GM23248 (cell line): ENCODE measurements at places on chromosomes 2 and 18. TPM values are rescaled to one million over a fixed set of nuclear protein-coding genes. Genes with fewer than 3 reads are reported as not detected.

Gene MAP3K2
- total RNA-seq: 39.6 and 41.0 TPM in 2 replicates

Gene RBM44
- 0.11 and 2.8 TPM in 2 replicates for total RNA-seq

DNA sequence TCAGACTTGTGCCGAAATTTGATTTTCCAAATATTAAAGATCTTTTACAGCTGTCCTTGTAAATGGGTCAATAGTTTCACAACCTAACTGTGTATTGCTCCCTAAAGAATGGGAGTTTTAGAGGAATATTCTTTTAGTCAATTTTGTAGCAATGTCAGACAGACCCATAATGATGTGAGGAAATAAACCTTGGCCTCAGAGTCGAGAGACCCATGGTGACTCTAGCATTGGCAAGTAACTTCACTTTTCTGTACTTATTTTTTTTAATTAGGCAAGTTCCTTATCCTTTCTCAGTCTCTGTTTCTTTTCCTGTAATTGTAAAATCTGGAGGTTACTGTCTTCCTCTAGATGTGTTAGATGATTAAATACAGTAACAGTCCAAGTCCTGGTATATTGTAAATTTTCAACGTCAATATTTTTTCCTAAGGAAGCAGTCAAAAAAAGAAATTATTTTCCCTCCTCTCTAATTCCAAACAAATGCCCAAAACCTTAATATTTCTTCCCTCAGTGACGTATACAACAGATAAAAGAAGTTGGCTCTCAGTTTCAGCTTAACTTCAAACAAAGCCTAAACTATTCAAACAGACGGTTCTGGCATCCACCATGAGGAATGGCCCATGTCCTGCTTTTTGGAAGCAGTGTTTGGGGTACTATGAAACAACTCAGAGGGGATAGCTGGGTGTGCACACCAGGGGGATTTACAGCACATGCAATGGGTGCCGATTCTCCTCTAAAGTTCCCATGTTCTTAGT is 466.7 kb downstream of the TNS1 start:
- DNase-seq: no peak

DNA sequence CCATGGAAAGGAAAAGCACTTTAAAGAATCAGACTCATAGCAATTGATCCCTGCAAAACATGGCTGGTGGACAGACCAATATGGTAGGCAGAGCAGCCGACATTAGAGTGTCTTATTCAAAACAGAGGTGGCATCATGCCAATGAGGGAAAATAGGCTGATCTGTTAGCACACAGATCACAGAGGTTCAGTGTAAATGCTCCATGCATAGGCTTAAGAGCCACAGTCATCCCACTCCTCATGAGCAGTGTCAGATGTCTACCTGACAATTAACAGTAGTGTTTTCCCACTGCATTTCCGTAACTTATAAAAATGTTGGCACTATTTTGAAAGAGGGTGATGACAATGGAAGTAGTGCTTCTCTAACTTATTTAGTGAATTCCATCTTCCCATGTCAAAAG is 86.7 kb downstream of the SPATS2L start:
- DNase-seq: no peak

GRCh38 chr2:202114795-202115194 is 41.7 kb downstream of the KIAA2012 start:
- no peak for DNase-seq

GRCh38 chr2:199928626-199929025 is 17.5 kb downstream of the C2orf69 start:
- DNase-seq: no peak

DNA sequence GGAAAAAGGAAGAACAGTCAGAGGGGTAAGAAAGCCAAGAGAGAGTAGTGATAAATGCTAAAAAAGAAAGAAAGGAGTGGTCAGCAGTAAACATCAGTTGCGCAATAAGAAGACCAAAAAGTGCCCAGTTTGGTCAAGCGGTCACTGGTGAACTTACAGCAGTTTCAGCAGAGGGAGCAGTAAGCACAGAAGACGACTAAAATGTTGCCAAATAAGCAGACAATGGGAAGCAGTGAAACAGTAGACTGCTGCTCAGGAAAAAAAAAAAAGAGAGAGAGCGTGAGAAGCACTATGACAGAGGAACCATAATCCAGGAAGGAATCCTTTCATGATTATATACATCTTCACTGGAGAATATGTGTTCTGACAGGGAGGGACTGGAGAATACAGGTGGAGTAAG is 45.8 kb downstream of the DNAJC10 start:
- DNase-seq: peak; percentile 50

Gene FBXO41
- total RNA-seq: 1.0 and 1.1 TPM in 2 replicates

DNA sequence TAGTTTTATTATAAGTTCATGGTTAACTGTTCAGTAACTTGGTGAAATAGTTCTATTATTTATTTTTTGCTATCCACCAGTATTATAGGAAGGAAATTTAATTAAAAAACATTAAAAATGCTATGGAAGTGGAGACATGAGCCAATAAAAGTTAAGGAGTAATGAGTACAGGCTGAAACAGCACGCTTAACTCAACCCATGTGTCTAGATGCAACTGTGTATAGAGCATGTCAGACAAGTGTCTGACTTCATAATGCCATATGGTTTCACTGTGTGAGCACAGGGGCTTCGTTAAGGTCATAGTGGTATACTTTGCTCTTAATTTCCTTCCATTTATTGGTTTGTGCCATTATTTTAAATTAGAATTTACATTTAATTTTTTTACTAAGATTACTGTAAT is 566.8 kb upstream of the NRP2 start:
- no peak for DNase-seq

Gene HOXD12
- total RNA-seq: 0.22 TPM in 1 of 2 replicates, not detected in the other

Gene FSHR
- not detected in 2 replicates for total RNA-seq

DNA sequence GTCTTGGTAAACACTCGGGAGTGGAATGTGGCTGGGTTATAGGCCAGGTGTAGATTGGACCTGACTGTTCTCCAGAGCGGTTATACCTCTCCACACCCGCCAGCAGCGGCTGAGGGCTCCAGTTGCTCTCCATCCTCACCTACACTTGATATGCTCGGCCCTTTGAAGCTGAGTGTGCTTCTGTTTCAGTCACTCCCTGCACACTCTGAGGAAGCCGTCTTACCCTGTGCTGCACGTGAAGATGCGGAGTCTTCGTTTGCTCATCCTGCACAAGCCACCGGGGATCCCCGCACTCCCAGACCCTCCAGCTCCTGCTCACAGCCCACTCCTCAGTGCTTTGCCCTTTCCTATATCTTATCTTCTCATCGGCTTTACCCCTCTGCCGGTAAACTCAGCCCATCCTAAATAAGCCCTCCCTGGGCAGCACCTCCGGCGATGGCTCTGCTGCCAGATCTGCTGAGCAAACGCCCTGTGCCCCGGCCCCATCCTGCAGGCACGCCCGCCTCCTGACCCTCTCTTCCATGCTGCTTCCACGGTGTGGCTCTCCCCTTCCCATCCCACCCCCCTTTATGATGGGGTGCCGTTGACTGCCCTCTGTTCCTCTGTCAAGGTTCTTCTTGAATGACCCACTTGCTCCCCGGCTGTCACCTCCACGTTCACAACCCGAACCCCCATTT is 47.3 kb upstream of the ODC1 start:
- no peak for DNase-seq

Gene ORC2
- total RNA-seq: 8.1 and 8.8 TPM in 2 replicates

Gene TCF7L1
- 0.38 and 0.65 TPM in 2 replicates for total RNA-seq
